ENCODE measurements at places on chromosomes 12 and 14.

- DNase-seq: peak; percentile 38
Measured at GRCh38 chr12:106522708-106523107, 60.1 kb upstream of the RFX4 start.

GRCh38 chr12:17992002-17992656 lies 97.9 kb downstream of the RERGL start:
- DNase-seq: peak; percentile 86

DNA sequence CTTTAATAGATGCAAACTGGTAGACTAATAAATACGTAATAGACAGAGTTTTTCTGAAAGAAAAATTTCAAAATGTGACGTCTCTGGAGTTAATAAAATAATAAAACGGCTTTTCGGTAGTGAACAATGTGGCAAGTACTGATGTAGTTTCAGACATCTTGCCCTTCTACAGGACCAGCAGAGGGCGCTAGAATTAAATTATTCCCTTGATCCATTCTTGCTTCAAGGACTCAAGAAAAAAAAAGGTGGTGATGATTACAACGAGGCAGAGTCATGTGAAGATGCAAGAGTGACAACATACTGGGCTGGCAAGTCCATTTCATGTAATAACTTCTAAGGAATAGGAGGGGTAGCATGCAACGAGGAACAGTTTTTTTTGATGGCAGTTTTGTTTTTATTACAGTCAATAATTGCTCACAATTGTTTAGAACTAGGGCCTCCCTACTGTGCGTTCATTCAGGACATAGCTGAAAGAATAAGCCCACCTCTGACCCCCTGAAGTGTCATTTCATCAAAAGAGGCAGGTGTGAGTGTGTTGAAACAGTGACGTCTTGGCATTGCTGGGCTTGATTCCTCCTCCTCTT lies 101.0 kb upstream of the GZMB start:
- peak; percentile 86 for DNase-seq

DNA sequence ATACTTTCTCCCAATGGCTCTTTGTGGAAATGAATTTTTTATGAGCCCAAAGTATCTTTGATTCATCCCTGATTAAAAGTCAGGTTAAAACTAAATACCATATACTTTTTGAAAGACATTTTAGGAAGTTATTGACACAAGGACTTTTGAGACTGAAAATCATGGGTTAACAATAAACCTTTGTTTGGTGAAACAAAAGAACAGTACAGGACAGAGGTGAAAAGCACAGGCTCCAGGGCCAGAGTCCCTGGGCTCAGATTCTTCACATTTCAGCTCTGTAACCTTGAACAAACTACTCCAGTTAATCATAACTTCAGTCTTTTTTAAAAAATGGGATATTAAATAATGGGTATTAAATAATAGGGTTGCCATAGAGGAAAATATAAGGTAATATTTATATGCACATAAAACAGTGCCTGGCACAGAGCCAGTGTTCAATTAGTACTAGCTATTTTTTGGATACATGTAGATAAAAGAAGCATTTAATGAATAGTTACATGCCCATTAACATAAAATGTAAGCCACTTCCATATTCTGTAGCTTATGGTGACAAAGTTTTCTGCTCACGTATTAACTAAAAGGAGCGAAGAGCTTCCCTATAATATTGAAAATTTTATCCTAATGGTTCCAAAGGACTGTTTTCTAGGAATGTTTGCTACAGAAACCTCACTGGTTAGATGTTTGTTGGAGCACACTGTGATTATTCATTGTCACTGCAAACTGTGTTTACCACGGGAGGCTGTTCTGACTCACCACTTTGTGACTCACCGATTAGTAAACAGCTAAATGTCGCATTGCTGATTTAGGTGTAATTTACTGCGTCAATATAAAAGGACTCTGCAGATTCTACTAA lies 255.4 kb downstream of the DAD1 start:
- DNase-seq: peak; percentile 92

DNA sequence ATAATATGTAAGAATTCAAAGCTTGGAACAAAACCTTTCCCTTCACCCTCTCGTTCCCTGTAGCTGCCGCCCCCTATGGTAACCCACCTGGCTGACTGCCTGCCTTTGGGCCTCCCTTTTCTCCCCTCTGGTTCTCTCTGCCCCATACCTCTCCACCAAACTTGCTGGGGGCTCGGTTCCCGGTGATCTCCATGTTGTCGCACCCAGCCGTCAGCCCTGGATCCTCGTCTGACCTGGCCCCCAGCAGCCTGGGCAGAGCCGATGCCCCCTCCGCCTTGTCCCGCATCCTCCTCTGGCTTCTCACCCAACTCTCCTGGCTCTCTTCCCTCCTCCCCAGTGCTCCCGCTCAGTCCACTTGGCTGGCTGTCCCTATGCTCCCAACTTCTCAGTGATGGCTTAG lies 4.5 kb downstream of the CYP46A1 start:
- no peak for DNase-seq

DNA sequence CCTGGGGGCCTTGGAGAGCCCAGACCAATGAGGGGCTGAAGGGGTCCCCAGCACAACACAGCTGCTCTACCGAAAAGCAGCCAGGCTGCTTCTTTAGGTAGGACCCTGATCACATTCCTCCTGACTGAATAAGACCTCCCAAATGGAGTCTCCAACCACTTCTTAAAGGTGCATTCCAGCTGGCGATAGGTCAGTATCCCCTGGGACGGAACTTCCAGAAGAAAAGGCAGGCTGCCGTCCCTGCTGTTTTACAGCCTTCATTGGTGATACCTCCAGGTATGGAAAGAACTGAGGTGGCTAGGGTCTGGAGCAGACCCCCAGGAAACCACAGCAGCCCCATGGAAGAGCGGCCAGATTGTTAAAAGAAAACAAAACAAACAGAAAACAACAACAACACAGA lies 340.6 kb downstream of the BTG1 start:
- no peak for DNase-seq

- peak; percentile 77 for DNase-seq
Measured at GRCh38 chr12:132904718-132905328, 17.4 kb upstream of the CHFR start.

GRCh38 chr12:116939734-116940133 lies 29.0 kb downstream of the FBXW8 start:
- DNase-seq: no peak

DNA sequence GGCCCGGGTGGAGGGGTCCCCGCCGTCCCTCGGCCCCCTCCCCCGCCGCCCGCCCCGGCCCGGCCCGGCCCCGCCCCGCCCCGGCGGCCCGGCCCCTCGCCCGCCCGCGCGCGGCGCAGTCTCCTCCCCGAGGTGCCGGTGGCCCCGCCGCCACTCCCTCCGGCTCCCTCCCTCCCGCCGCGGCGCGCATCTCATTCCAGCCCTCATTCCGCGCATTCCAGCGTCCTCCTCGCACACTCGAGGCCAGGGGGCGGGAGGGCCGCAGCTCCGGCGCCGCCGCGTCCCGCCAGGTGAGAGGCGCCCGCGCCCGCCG lies at the start of gene TEAD4:
TEAD4 (plus strand) TSS at position 206 of the 313 bp plus-strand sequence.
- peak; percentile 98 for DNase-seq

- no peak for DNase-seq
Measured at GRCh38 chr12:88775742-88776151, 195.5 kb upstream of the KITLG start.

- no peak for DNase-seq
Measured at GRCh38 chr12:93602897-93603668, 30.6 kb downstream of the SOCS2 start.

- no peak for DNase-seq
Measured at GRCh38 chr14:49193332-49194065, 392.7 kb downstream of the RPS29 start.

DNA sequence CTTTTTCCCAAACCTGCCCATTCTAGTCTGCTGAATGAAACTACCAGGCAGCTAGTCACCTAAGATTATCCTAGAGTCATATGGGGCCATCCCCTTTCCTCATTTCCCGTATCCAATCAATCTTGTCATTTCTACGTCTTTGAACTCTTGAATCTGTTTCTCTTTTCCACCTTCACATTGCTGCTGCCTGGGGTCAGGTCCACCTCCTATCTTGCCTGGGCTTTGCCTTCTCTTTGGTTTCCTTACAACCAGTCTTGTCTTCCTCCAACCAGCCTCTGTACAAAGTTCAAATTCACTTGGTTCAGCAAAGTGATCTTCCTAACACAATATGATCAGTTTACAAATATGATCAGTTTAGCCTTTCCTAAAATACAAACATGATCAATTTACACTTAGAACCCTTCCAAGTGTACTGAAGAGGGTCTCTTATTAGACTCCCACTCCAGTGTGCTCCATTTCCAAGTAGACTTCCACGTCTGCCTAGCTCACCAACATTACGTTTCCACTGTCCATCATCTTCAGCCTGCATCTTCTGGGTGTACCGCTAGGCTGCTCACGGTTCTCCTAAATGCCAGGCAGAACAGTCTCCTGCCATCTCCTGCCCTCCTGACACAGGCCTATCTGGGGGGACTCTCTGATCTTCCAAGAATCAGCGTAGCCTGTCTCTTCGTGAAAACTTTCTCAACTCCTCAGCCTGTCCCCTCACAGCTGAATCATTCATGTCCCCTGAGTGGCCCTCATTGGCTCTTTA lies 4.1 kb upstream of the ACVR1B start:
- no peak for DNase-seq

DNA sequence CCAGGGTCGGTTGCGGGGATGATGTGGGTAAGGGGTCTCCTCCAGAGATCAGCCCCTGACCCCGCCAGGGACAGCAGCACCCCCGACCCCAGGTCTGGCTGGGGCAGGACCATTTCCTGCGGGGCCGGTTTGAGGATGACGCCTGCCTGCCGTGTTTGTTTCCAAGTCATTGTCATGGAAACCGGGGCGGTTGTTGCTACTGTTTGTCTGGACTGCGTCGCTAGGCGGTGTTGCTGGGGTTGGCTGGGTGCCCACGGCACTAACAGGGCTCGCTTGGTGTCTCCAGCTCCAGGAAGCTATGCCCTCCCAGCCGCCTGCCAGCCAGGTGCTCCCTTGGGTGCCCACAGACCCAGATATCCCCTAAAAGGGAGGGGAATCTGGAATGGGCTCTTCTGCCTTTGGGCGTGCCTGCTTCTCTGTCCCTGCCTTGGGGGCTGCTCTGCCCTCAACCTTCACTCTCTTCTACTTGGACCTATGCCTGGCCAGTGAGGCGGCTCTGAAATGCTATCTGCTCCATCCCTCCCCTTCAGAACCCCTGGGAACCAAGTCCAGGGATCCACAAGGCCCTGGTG lies 4.7 kb upstream of the CRIP1 start:
- peak; percentile 98 for DNase-seq

DNA sequence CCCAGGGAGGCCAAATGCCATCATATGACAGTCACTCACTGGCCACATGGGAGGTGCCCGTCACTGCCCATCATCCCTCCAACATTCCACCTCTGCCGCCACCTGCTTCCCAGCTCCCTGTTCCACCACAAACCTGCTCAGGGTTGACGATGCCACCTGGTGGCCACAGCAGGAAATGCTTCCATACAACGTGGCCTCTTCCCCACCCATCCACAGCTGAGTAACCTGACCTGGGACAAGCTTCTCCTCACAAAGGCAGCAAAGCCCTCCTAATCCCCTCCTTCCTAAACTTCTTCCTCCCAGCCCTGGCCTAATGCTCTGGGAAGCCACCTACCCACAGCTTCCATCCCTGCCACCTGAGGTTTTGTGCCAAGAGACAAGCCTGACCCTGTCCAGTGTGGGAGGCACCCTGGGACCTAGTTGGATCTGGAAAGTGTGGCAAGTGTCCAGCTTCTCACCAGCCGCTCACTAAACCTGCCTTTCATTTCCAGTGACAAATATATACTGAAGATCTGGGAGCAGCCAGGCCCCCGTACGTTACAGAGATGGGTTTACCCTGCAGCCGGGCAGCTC lies 4.3 kb downstream of the DEGS2 start:
- peak; percentile 70 for DNase-seq

DNA sequence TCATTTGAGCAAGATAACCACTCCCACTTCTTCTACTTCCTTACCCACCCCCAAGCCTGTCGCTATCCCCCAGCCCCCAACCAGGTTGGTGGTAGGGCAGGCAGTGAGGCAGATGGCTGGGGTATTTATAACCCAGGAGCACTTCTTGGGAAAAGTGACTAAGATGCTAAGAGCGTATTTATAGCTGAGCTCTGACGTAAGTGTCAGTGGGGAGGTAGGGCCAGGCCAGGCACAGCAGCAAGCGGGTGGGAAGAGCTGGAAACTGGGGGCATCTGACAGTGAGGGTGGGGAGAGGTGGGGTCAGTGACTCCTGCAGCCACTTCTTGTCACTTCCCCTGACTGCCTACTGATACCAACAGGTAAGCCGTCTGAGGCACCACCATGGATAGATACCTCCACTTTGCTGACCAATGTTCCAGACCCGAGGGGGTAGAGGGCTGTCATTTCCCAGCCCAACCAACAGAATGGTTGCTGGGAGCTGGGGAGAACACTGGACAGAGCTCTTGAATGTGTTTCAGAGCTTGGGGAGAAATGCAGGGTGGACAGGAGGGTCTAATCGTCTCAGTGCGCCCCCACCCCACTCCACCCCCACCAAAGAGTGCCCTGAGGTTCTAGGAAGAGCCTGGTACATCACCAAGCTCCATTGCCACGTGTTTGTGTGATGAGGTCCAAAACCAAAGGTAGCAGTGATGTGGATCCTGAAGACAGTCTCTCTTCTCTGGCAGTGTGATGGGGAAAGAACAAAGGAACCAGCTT lies 2.7 kb upstream of the INHBE start:
- peak; percentile 37 for DNase-seq

- no peak for DNase-seq
Measured at GRCh38 chr14:69141550-69141949, 11.4 kb downstream of the DCAF5 start.

DNA sequence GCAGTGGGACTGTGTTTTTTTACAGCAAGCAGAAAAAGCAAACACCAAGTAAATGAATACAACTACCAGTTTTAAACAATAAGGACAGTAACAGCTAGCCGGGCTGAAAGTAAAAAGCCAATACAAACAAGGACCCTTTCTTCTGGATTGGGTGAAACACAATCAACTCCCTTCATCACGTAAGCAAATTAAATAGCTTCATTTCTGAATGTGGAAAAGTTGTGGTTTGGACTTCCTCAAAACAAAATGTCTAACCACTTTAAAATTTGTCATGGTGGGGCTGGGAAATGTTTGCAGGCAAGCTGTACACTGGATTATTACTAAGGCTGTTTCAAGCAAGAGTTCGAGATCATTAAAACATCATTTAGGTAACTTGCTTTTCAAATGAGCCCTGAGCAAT lies 47.4 kb downstream of the TCHP start:
- no peak for DNase-seq

DNA sequence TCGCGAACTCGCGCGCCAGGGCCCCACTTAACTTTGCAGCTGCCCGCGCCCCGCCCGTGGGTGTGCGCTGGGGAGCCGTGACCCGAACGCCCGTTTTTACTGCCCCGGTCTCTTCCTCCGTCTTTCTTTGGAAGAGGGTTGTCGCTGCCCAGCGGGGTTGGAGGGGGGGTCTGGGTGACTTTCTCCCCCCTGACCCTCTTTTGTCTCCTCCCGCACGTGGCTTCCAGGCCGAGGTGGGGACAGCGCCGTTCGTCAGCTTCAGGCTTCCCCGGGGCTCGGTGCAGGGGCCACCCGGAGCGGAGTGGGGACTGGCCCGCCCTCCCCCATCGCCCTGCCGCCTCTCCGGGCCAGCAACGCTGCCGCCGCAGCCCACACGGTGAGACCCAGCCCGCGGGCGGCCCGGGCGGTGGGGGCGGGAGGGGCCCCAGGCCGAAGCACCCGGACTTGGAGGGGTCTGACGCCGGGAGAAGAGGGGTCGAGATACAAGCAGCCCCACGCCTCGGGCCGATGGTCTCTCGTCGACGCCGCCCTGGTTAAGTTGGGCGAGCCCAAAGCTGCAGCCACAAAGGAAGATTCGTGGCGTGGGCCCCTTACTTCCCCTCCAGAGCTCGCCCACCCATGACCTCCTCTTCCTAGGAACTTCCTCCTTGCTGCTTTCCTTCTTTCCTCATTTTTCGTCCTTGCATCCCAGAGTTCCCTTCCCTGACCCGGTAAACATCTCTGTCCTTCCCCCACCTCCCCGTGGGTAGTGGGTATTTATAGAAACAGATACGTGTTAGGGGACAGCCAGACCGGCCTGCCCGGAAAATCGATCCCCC lies 1.2 kb downstream of the DYRK2 start:
- DNase-seq: peak; percentile 75
